ENCODE measurements at places on chromosomes 7 and 10.

GRCh38 chr7:101622609-101623173, 6.4 kb downstream of the MYL10 start:
- DNase-seq, result no peak

DNA sequence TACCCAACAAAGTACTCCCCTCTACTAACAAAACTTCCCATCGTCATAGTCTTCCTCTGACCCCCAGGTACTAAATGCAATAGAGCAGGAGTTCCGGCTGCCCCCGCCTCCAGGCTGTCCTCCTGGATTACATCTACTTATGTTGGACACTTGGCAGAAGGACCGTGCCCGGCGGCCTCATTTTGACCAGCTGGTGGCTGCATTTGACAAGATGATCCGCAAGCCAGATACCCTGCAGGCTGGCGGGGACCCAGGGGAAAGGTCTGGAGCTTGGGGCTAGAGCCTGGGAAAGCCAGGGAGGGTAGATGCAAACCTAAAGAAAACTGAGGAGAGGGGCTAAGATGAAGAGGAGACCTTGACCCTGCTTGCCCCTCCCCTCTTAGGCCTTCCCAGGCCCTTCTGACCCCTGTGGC, 15.3 kb downstream of the EPHB6 start:
- no peak for DNase-seq

DNA sequence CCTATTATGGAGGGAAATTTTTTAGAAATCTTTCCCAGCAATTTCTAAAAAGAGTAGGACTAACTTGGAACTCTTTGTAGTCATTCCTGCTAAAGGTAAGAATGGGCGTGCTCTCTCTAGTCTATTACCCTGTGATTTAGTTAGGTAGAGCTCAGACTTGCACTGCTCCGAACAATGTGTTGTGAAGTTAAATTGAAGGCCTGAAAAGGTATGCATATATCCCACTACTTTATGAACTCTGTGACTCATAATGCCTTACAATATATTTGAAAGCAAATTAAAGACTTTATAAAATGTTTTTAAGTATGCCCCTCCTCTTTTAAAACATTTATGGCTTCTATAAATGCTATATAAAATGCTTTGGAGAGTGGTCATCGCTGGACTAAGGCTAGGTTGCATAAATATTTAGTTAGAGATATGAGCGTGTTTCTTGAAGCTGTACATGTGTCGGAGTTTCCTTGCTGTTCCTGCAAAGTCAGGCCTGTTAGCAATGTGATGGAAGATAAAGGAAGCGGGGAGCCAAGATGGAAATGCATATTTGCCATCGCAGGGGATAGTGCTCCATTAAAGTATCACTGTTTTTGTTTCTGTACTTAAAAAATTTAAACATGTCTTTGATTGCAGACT, 761.4 kb downstream of the LRMDA start:
- DNase-seq, result no peak

DNA sequence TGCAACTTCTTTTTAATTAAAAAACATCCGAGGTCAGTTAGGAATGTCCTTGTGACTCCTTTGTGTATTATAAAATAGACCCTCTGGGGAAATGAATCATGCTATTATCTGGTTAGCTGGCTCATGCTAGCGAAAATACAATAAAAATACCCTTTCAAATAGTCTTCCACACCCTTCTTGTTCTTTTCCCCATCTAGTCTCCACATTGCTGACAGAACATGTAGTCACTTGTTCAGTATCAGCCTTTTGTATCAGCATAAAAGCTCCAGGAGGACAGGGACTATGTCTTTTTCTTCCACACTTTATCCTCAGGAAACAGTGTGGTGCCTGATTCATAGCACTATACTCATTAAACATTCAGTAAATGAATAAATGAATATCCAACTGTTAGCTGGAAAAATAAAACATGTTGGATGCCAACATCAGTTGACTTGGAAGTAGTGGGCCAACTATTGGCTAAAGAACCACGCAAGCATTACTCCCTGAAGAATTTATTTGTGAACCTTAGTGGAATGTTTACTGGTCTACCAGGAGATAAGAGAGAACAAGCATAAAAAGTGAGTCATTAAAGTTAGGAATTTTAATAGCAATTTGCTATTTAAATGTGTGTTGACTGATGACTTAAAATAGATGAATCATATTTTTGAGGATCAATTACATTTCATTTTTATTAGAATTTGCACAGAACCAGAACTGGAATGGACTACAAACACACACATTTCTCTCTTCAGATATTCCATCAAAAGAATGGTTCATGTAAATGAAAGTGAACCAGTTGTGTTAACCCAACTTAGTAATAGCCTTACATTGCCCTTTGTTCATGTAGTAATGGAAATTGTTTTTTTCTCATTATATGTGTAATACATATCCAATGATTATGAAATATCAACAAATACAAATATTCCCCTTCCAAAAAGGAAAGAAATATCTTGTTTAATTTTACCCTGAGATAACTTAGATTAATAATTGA, 129.6 kb downstream of the DKK1 start:
- no peak for DNase-seq

DNA sequence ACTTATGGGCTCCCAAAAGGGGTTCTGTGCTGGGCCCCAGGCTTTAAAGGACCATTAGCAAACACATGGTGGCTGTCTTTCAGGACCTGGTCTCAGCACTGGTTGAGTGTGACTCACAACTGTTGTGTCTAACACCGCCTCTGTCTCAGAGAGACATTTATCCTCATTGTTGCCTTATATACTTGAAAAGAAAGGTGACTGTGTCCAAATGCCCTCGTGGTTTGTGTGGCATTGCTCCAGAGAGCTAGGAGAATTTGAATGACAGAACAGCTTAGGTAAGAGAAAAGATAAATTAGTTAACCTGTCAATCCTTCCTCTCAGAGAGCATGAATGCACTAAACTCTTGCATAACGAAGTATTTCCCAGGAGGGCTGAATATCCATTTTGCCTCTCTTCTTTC, 14.5 kb upstream of the FAM13C start:
- no peak for DNase-seq

DNA sequence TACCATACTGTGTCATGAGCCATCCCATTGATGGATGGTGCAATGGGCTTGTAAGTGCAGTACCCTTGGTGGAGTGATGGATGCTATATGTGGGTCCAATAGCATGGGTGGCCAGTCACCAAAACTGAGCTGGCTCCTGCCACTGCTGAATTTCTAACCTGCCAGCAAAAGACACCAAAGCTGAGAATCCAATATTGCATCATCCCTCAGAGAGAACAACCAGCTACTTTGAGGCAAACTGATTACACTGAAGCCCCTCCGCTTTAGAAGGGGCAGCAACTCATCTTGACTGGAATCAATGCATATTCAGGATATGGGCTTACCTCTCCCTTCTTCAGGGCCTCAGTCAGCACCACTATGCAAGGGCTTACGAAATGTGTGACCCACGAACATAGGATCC, 211.6 kb downstream of the DGKI start:
- no peak for DNase-seq

DNA sequence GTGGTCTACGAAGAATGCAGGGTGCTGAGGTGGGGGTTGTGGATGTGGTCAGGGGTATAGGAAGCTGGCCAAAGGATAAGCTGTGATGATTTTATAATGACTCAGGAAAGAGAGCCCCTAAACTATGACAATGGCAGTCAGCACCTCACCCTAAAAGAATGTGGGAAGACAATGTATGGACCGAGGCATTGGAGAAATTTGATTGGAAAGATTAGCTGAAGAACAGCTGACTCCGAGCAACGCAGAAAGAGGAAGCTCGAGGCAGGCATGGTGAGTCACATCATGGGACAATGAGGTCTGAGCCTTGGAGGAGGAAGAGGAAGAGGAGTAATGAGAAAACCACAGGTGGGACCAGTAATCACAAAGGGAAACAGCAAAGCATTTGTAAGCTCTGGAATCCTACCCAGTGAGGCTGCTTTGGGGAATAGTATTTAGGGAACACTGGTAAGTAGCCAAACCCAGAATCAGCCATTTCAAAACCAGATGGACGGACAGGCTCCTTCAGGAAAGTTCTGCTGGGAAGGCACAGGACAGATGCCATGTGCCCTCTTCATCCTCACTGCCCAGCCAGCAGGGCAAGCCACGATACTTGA, 295.4 kb downstream of the PRPF18 start:
- DNase-seq, result peak; percentile 49

GRCh38 chr7:138875794-138876193, 77.8 kb upstream of the ATP6V0A4 start:
- DNase-seq, result peak; percentile 28

DNA sequence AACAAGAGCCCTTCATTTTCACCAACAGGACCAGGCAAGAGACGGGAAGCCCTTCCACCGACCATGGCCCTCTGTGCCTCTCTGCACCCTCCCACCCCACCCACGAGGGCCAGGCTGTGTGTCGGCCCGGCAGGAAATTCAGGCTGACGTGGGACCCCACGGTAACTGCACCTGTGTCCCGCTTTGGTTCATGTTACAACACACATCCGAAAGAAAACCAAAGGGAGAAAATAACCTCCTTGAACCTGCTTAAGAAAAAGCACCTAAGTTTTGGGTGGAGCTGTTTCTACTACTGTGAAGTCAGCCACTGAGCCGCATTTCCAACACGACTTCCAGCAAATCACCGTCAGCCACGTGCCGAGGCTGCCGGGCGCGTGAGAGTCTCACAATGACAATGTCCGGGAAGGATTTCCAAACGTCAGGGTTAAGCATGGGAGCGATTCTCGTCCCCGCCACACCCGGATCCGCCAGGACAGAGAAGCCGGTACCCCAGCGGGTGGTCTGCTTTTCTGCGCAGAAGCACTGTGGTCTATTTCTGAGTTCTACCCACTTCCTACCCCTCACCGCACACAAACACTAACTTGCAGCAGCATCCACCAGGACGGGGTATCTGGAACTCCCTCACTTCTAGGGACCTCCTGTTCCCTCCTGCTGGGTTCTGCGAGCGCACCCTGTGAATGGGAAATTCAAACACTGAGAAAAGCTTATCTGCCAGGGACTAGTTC, 36.6 kb downstream of the AMZ1 start:
- DNase-seq, result no peak

DNA sequence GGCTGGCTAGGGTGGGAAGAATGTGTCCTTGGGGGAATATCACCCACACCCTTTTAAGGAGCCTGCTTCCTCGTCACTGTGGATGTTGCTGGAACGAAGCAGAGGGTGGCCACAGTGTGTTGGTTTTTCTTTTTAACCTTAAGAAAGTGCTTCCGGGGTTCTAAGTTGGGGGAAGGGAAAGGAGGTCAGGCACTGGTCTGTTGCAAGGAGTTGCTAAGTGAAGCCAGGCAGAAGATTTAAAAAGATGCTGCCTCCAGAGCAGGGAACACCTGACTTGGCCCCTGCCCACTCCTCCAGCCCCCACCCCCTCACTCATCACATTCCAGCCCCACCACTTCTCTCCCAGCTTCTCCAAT, 213.1 kb downstream of the EMX2 start:
- no peak for DNase-seq

- DNase-seq, result no peak
These were observed 67.9 kb downstream of the ZNF680 start for GRCh38 chr7:64494912-64495461.

- no peak for DNase-seq
These were observed 34.6 kb downstream of the MGAM start for GRCh38 chr7:142030294-142030693.

- DNase-seq, result no peak
These were observed 15.4 kb downstream of the PTEN start for GRCh38 chr10:87878664-87879459.

GRCh38 chr10:3902809-3903410, 117.9 kb upstream of the KLF6 start:
- DNase-seq, result no peak
